ENCODE measurements at places on chromosomes 5 and 9.

DNA sequence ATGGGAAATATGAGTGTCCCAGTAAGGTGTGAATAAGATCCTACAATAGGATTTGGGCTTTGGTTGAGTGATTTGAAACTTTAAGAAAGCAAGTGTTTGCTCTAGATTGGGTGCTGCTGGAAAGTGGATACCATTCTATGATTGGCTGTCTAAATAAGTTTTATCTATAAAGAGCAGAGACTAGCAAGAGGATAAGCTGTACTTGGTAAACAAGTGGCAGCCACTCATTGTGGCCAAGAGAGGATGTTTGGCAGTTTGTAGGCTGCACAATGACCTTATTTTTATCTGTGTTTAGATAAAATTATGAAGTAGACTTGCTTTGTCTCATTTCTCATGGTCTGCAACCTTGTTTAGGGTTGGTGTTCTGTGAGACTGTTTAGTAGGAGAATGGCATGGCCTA lies 341.6 kb upstream of the PIK3R1 start:
- no peak for DNase-seq

DNA sequence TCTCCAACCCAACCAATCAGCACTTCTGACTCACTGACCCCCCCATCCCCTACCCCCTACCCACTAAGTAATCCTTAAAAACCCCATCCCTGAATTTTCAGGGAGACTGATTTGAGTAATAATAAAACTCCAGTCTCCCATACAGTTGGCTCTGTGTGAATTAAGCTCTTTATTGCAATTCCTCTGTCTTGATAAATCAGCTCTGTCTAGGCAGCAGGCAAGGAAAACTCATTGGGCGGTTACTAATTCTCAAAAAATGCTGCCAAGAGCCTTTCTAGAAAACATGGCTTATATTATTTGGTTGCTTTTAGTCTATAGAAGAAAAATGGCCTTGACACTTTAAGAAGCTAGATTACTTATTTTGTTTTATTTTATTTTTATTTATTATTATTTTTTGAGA lies 131.7 kb downstream of the SUSD1 start:
- no peak for DNase-seq

DNA sequence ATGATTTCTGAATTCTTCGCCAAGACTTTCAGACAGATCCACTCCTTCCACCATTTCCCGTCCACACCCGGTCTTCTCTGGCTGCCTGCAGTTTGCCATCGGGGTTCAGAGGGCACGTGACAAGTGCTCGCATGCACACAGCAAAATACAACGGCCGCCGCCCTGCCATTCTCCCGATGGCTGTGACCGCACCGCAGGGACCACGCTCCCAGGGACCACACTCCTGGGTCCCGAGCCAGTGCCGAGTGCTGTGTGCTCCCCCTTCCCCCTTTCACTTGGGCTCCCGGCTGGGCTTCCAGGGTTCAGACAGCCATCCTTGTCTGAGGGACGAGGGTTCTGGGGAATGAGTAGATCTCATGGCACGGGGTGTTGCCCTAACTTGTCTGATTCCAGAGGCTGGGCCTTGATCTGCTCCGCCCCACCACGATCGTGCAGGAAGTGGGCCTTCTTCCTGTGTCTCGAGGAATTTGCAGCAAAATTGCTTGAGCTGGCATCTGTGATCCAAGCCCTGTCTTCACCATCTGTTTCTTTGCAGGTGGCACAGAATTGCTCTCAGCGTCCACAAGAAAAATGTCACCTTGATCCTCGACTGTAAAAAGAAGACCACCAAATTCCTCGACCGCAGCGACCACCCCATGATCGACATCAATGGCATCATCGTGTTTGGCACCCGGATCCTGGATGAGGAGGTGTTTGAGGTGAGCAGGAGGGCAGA lies 59.2 kb downstream of the COL5A1 start:
- DNase-seq, result no peak

- no peak for DNase-seq
Observed at GRCh38 chr5:55533521-55534435, 986 bp downstream of the PLPP1 start.

DNA sequence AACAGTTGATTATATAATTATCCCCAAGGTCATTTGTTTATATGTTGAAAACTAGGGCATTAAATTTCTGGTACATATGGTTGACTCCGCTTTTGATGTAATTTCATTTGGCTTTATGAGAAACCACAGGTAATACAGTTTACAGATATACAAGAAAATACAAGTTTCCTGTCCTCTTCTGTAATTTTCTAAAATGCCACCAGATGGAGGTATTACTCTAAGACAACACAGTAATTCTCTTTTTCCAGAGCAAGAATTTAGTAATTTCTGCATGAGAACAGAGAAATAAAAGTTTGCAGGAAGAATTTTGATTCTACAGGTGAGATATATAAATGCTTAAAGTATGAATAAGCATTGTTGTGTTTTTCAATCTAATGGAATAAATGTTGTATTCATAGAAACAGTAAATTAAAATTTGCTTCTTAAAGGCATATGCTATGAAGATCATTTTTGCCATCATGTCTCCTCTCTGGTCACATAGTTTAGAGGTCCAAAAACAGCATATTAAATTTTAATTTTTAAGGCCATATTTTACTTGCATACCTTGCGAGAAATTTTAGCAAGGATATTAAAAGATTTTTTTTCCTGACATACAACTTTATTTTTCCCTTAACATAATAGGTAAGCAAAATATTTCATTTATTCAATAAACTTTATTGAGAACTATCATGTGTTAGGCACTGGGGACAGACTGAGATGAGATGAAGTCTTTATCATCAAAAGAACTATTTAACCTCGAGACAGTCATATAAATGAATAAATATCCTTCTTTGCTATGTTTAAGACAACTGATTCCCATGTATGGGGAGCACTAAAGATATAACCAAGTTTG lies 22.7 kb downstream of the CHD1 start:
- no peak for DNase-seq

DNA sequence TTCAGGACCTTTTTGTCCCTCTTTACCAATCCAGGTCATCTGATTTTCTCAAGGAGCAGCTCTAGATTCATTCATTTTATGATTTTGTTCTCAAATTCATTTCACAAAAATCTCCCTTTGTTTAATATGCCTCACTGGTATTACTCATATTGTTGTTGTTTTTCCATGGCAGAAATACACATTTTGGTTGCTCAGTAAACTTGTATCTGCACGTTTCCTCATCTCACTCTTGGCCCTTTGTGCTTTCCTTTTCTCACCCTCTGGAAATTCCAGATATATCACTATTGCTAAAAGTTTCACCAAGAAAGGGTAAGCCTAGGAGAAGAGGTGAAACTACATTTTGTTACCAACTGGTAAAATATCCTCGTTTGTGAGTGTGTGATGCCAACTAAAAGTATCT lies 14.8 kb downstream of the ASPN start:
- no peak for DNase-seq

DNA sequence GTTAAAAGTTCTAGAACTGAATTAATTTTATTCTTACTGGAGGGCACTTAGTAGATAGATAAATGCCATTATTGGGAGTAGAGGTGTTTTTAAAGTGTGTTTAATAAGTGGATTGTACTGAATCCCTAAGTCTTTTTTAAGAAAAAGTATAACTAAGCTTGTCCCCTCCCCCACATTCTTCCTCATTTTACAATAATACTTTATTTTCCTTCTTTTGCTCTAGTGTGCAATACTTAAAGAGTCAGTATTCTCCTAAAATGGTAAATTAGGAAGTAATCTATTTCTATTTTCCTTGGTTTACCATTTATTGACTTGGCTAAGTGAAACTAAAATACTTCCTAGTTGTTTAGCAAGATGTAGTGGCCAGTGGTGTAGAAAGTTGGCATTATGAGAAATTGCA lies 11.6 kb downstream of the UBLCP1 start:
- DNase-seq, result no peak
